Left renal pelvis (tissue), 4 donors: ENCODE measurements at places on chromosomes 4 and X. TPM values are rescaled to one million over a fixed set of nuclear protein-coding genes. Genes with fewer than 3 reads are reported as not detected.

GUCY1B1 gene
- 64.3 TPM for polyA plus RNA-seq

ARMCX4 gene
- polyA plus RNA-seq, result 26.3 TPM

FATE1 gene
- not detected for polyA plus RNA-seq

GRCh38 chrX:101415180-101416145, 7.4 kb downstream of the HNRNPH2 start:
- DNase-seq, result no peak

DNA sequence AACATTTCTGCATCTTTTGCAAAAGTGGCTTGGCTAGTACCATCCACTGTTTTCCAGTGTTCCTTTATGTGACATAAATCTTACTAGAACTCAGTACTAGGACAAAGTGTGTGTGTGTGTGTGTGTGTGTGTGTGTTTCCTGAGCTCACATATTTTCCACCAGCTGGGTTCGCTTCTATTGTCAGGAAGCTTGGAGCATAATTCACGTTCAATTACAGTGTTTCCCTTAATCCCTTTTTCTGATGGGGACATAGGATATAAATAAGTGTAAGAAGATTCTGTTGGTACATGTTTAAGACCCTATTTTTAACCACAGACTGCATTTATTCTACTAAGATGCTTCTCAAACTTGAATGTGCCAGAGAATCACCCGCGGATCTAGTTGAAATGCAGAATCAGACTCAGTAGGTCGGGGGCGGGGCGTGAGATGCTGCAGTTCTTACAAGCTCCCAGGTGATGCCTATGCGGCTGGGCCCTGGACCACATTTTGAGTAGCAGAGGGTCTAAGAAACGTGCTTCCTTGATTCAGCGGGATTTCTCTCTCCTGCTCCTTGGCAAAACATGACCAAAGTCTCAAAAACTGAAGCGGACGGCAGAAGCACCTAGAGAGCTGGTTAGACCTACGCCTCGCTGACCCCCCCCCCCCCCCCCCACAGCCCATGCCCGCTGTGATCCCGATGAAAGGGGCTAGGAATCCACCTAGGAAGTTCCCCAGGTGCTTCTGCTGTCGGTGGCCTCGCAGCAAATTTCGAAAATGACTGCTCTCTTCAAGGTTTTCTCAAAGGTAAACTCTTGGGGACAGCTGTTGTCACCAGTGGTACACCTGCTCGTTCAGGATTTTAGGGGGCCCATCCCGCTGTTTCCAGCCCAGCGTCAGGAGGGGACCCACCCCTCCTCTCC, 797 bp downstream of the CD99L2 start:
- peak; percentile 4 for DNase-seq

DNA sequence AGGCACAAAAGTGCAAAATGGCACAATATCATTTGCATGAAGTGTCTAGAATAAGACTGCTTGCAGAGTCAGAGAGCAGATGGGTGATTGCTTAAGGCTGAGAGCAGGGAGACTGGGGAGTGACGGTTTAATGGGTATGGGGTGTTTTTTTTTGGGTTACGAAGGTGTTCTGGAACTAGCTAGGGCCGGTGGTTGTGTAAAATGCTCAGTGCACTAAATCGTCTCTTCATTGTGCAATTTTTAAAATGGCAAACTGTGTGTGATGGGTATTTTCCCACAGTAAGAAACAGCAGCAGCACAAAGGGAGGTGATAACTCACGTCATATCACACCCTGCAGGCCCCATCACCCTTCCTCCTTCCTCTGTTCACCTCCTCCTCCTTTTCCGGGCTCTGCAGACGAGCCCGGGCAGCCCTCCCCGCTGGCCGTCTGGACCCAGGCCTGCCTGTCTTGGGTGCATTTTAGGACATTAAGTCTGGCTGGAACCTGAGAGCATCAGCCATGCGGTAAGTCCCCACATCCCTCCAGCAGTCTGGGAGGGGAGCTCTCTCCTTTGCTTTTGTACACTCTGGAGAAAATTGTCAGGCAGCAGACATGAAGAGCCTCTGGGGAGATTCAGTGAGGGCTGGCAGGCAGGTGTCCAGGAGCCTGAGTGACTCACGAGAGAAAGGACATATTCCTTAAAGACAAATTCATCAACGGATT, 42.7 kb downstream of the ASMT start:
- no peak for DNase-seq

- DNase-seq, result no peak
These were observed 239.4 kb downstream of the SPATA18 start for GRCh38 chr4:52290466-52290865.
